ENCODE measurements at places on chromosomes 5 and 9.

DNA sequence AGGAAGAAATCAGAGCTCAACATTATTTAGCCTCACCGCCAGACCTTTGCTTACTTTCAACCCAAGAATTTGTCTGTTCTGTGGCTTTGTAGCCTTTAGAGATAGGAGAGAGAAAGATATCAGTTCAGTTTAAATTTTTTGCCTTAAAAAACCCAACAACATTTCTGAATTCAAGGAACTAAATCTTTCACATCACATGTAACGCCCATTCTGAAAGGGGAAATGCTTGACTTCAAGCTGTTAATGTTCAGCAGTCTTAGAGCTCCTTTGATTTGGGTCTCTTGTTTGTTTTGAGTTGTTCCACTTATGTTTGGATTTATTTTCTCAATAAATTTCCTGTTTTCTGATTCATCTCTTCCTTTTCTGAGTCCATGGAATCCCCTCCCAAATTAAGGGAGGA is 294.5 kb downstream of the ARHGAP26 start:
- no peak for DNase-seq

DNA sequence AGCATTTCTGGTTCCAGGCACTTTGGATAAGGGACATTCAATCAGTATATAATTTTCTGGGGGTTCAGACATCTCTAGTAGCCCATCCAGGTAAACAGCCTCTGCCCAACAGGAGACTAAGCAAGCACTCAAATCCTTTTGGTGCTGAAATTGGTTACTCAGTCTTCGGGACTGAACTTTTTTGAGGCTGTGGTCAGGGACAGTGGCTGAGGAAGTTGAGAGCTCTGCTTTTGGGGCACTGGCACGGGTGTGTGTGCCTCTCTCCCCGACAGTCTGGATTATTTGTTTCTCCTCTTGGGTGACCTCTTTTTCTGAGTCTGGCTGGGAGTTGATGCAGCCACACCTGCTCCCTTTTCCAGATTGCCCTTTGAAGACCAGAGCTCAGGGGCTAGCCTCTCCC is 47.6 kb downstream of the ACER2 start:
- DNase-seq: no peak

- no peak for DNase-seq
These were observed 1.8 kb upstream of the MACROH2A1 start for GRCh38 chr5:135400866-135401265.

DNA sequence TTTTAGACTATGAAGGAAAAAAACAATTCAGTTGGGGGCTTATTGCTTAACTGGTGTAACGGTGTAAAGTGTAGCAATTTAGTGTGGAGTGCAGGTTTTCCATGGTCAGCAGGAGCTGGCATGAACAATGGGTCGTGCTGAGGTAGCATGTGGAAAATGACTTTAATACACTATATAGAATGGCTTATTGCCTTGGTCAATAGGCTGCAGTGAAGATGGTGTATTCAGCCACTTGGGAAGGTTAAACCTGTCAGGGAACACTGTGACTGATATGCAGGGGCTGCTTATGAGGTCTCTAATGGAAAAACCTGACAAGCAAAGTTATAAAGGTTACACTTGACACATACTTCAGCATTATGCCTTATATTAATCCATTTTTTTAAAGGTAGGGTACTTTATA is 764.7 kb upstream of the ARRDC3 start:
- no peak for DNase-seq

GRCh38 chr9:108755979-108756378 is 99.8 kb downstream of the ACTL7B start:
- no peak for DNase-seq

GRCh38 chr5:157213527-157214243 is 33.0 kb downstream of the ITK start:
- DNase-seq: no peak

DNA sequence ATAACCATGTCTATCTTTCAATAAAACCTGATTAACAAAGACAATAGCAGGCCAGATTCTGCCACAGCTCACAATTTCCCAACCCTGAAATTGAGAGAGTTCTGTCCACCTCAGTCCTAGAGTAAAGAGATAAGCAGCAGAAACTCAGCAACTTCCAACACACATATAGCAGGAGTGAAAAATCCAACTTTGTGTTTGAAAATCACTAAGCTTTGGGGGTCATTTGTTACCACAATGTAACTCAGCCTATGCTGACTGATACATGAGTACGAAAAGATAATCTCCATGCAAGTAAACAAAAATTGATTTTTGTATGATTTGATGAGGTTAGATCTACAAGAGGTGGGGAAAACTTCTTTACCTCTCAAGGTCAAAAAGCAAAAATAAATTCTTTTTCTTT is 231.0 kb upstream of the DAPK1 start:
- no peak for DNase-seq

GRCh38 chr5:134561871-134562296 is 36.4 kb downstream of the JADE2 start:
- peak; percentile 73 for DNase-seq

- no peak for DNase-seq
These were observed 625.5 kb downstream of the CHSY3 start for GRCh38 chr5:130529511-130530485.

DNA sequence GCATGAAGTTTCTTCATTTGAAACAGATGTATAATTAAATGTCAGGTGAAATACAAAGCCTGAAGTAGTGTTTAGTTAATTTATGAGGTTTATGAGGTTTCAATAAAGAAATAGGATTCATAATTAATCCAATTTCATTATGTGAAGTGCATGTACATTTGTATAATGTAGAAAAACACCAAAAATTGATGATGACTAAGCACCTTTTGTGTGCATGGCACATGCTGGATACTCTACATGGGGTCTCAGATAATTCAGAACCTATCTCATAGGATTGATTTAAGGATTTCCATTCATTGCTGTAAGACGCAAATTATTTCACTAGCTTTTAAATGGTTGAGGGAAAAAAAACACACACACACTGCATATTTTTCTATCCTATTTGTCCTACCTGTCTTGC is 143.9 kb downstream of the ESM1 start:
- DNase-seq: no peak

GRCh38 chr5:135537271-135537670 is 1.5 kb upstream of the NEUROG1 start:
- DNase-seq: no peak

- DNase-seq: no peak
These were observed 61.2 kb upstream of the GABRA1 start for GRCh38 chr5:161786686-161787085.

GRCh38 chr9:125391704-125392103 is 130.1 kb downstream of the GAPVD1 start:
- no peak for DNase-seq

Measured in astrocyte of the spinal cord (primary cell).